Activated T-helper 2 cell treated with anti-CD3 and anti-CD28 coated beads, Interferon-gamma antibody, Interleukin-2, Interleukin-4, amounts not matched to agents 10 μg/mL and 5 μg/mL and 100 μg/mL, durations not matched to agents 14 hours and 24 hours and 36 hours (primary cell): ENCODE measurements at places on chromosomes 2 and 18. TPM values are rescaled to one million over a fixed set of nuclear protein-coding genes. Genes with fewer than 3 reads are reported as not detected.

The MAL gene
- 101 and 117 TPM in 2 replicates for total RNA-seq

The VIT gene
- not detected in 2 replicates for total RNA-seq

The CCDC93 gene
- total RNA-seq = 33.8 and 37.0 TPM in 2 replicates

The CABLES1 gene
- total RNA-seq = 27.4 and 33.5 TPM in 2 replicates
